ENCODE measurements at places on chromosomes 3 and 15. TPM values are rescaled to one million over a fixed set of nuclear protein-coding genes. Genes with fewer than 3 reads are reported as not detected.

Gene TMEM108
- not detected for polyA plus RNA-seq

Gene CPNE9
- polyA plus RNA-seq: not detected

Gene EHD4
- 5.6 TPM for polyA plus RNA-seq

Gene ALDH1L1
- polyA plus RNA-seq: not detected

Gene SEMA5B
- not detected for polyA plus RNA-seq

Gene SPESP1
- 1.1 TPM for polyA plus RNA-seq

Gene GOLGA6L22
- polyA plus RNA-seq: not detected

Gene MYZAP
- polyA plus RNA-seq: 9.7 TPM

Gene SLC24A5
- polyA plus RNA-seq: not detected

Gene RAB6B
- 0.26 TPM for polyA plus RNA-seq

Gene CHRNB4
- not detected for polyA plus RNA-seq

Gene ZNF501
- polyA plus RNA-seq: 2.2 TPM

Gene NEK11
- polyA plus RNA-seq: 1.5 TPM

Gene GRAMD1C
- 0.13 TPM for polyA plus RNA-seq

Gene CAMKV
- polyA plus RNA-seq: not detected

Gene ABI3BP
- not detected for polyA plus RNA-seq

Gene SNTN
- polyA plus RNA-seq: not detected

Gene CDHR4
- not detected for polyA plus RNA-seq

Gene TRH
- not detected for polyA plus RNA-seq

Gene DUSP7
- 4.9 TPM for polyA plus RNA-seq

Gene KLHL6
- 32.9 TPM for polyA plus RNA-seq

Gene LMOD3
- polyA plus RNA-seq: 0.05 TPM
